ENCODE measurements at places on chromosomes 2 and 18.

DNA sequence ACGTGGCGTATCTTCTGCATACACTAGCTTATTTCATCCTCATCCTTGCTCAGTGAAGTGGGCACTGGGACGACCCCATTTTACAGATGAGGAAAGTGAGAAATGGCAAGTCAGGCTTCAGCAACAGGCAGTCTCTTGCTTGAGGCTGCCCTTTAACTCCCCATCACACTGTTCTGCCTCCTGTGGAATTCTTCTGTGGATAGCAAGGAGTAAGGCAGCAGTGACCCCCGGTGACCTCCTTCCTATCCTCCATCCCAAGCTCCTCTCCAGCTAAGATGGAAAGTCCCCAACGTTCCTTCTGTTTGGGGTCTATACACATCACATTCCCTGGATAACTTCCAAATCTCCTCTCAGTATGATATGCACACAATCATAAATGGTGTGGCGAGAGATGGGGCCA lies 10.5 kb downstream of the ANKRD29 start:
- DNase-seq: no peak

GRCh38 chr18:60018618-60019462 lies 119.0 kb downstream of the PMAIP1 start:
- DNase-seq: no peak

GRCh38 chr18:54766634-54767033 lies 61.6 kb upstream of the RAB27B start:
- DNase-seq: no peak

- DNase-seq: no peak
These were observed 1.9 kb upstream of the KRCC1 start for GRCh38 chr2:88057437-88057844.

DNA sequence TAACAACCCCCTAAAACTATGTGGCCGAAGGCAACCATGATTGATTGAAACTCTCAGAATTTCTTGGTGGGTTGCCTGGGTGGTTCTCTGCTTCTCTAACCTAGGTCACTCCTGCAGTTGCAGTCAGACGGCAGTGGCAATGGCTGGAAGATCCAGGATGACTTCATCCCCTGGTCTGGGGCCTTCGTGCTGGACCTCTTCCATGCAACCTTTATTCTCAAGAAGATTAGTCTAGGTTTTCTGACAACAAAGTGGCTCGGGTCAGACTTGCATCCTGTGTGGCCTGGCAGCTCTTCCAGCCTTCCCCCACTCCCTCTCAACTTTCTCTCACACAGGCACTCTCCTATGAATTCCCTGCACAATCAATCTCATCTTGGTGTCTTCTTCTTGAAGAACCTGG lies 76.4 kb downstream of the METTL4 start:
- no peak for DNase-seq
